ENCODE measurements at places on chromosomes 11 and 22. TPM values are rescaled to one million over a fixed set of nuclear protein-coding genes. Genes with fewer than 3 reads are reported as not detected.

The APOL3 gene
- polyA plus RNA-seq: 15.2 TPM

The MICALL1 gene
- polyA plus RNA-seq: 28.8 TPM

GRCh38 chr11:130455483-130456127 lies 7.2 kb downstream of the ADAMTS15 start:
- DNase-seq: no peak

DNA sequence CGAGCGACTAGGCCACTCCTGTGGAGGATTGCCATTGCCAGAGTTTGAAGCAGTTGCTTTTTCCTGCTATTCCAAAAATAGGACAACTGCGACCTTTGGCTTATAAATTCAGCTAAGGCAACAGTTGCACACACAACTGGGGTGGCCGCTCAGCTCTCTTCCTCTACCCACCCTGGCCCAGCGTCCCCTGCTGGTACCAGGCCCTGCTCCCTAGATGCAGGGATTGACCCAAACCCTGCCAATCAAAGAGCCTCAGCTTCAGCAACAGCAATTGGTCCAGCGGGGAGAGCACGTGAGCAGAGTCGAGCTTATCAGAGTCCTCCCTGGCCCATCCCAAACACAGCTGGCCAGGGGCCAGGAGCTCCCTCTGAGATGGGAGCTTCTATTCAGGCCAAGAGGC lies 22.0 kb upstream of the CABP2 start:
- no peak for DNase-seq

DNA sequence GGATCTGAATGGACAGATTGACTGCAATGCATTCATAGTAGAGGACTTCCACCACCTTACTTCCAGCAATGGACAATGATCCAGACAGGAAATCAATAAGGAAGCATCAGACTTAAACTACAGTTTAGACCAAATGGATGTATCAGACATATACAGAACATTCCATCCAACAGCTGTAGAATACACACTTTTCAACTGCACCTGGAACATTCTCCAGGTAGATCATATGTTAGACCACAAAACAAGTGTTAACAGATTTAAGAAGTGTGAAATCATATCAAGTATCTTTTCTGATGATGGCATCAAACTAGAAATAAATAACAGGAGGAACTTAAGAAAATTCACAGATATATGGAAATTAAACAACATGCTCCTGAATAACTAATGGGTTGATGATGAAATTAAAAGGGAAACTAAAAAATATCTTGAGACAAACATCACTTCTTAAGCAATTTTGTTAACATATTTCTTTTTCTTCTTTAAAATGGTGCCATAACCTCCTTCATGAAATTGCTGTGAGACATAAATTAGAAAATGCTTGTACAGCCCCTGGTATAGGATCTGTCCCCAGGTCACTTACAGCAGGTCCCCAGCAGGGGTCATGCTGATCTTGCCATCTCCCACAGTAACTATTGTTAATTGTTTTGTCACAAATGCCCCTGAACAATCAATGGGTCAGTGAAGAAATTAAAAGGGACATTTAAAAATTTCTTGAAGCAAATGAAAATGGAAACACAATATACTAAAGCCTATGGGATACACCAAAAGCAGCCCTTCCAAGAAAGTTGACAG lies 100.0 kb upstream of the OR4B1 start:
- DNase-seq: no peak

DNA sequence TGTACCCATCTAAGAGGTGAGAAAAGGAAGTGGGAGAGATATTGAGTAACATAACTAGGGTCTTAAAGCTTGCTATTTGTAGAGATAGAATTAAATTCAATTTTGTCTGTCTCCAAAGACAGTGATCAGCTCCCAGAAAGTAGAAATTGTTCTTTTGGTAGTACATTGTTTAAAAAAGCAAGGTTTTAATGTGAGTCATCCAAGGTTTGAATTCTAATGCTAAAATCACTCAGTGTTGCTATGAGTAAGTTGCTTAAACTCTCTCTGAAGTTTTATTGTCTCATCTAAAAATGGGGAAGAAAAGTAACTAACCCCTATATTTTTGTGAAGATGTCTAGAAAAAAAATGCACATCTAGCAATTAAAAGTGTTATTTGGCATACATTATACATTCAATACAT lies 1004.5 kb upstream of the CCDC90B start:
- DNase-seq: no peak

All from left renal cortex interstitium (tissue), 4 donors.